ENCODE measurements at places on chromosomes 5 and 9.
A peak's percentile ranks its signal among the peaks of the same experiment; 100 is the strongest.

DNA sequence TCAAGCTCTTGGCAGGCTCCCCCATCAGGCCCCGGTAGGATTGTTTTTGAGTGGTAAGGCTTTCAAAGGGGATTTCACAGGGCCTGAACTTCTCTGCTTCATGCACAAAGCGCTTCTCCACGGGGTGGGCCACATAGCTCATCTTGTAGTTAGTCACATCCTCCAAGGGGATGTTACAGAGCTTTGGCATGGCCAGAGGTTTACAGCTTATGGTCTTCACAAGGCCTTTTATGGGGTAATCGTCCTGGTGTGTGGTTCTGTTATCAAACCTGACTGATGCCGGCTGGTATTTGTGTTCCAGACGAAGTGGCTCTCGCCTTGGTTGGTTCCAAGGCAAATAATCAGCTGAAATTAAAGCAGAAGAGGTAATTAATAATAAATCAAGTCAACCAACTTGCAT, 104.3 kb downstream of the SAXO1 start:
- DNase-seq, result no peak

DNA sequence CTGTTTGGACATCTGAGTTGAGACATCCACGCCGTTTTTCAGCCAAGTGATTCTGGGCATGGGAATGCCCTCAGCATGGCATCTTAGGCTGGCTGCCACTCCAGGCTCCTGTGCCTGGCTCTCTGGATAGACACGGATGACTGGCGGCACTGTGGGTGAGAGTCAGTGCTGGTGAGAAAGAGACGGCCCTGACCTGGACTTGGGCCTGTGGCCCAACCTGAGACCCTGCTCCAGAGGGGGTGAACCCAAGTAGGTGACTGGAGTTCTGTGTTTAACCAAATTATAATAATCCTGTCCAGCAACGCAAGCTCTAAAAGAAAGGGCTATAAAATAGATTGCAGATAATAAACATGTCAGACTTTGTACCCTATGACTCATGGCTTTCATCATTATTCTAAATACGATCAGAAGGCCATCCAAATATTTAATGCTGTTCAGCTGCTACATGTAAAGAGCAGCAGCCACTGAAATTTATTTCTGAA, 173.9 kb downstream of the HSPA4 start:
- peak; percentile 65 for DNase-seq

GRCh38 chr5:138662599-138662998, 87.4 kb upstream of the HSPA9 start:
- no peak for DNase-seq

DNA sequence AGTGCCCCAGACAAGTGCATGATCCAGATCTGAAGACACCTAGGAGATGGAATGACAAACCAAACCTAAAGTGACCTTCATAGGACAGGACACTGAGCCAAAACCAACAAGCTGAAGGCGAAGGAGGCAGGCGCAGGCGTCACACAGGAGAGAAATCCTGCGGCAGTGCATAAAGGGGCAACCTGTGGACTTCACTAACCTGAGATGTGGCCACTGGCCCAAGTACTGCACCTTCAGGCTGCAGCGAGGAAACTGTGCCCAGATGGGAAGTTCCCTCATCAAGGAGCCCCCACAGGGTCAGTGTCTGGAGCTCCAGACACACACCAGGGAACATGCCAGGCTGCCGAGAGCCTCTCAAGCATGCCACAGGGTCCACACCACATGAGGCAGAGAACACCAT, 3.7 kb downstream of the IPPK start:
- no peak for DNase-seq

GRCh38 chr5:76414788-76415187, 11.7 kb downstream of the IQGAP2 start:
- no peak for DNase-seq

GRCh38 chr9:92610470-92611420, 59.2 kb downstream of the IPPK start:
- no peak for DNase-seq

GRCh38 chr5:149675610-149676201, 54.4 kb upstream of the PPARGC1B start:
- no peak for DNase-seq

GRCh38 chr5:146179696-146180095, 2.8 kb downstream of the LARS1 start:
- DNase-seq, result no peak

GRCh38 chr9:105694848-105695581, 674 bp downstream of the TMEM38B start:
- peak; percentile 69 for DNase-seq

- peak; percentile 29 for DNase-seq
Measured at GRCh38 chr9:112921549-112921948, 30.9 kb upstream of the SLC46A2 start.

DNA sequence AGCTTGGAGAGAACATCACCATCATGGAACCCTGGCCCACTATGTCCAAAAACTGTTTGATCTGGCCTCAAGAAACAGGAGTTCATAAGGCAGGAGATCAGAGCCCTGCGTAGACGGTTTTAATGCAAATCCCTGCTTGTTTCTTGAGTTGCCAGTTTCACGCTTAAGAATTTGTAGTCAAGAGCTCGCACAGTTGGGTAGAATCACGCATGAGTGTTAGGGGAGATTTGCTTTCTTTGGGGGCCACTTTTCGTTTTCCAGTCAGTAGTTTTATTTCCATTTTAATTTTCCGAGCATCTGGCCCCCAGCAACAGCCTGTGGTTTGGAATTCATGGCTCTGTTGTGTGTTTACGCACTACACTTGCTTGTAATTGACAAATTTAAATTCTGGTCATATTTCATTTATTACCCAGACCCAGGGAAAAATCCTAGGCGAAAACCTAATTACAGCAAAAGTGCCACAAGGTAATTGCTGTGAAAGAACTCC, 6.6 kb upstream of the C5orf58 start:
- DNase-seq, result no peak

GRCh38 chr5:72817076-72817481, 618 bp downstream of the TNPO1 start:
- DNase-seq, result peak; percentile 34

- DNase-seq, result no peak
Measured at GRCh38 chr5:39755986-39756385, 331.2 kb upstream of the DAB2 start.

GRCh38 chr5:147643142-147643541, 133.3 kb upstream of the DPYSL3 start:
- DNase-seq, result no peak

DNA sequence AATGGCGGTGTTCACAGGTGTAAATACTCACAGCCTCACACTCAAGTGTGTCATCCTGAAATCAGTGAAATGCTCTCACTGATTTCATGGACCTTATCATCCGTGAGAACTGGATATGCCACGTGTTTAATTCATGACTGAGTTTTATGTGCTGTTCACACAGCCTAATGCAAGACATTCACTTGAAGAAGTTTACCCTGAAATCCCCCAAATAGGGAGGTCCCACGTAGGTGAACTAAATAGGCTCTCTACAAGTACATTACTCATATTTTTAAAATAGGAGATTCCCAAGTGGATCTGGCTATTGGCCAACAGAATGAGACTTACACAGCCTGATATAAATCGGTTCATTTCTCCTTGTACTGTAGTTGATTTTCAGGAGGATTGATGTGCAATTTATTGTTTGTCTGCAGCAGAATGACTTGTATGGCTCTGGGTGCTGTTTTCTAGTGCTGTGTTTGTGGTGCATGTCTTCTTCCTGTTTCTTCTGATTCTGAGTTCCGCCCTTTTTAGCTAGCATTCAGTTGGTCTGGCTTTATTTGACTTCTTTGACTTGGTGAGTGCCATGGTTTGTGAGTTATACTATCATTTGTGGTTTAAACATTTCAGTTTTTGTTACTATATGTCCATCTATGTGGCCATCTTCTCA, 25.1 kb downstream of the TRIO start:
- no peak for DNase-seq

DNA sequence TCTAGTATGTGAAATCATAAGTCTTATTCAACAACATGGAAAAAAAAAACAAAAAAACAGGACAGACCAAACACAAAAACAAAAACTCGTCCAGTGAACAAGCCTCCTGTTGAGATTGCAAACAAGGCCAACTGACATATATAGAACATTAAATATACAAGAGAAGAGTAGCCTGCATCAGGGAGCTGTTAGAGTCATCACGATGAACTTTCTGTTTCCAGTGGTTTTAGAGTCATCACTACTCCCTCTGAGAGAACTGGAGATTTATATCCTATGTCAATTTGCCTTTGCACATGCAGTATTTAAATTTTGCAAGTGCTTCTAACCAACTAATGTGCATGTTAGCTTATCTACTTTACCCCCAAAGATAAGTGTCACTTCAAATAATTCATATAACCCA, 9.9 kb downstream of the SNCAIP start:
- no peak for DNase-seq

DNA sequence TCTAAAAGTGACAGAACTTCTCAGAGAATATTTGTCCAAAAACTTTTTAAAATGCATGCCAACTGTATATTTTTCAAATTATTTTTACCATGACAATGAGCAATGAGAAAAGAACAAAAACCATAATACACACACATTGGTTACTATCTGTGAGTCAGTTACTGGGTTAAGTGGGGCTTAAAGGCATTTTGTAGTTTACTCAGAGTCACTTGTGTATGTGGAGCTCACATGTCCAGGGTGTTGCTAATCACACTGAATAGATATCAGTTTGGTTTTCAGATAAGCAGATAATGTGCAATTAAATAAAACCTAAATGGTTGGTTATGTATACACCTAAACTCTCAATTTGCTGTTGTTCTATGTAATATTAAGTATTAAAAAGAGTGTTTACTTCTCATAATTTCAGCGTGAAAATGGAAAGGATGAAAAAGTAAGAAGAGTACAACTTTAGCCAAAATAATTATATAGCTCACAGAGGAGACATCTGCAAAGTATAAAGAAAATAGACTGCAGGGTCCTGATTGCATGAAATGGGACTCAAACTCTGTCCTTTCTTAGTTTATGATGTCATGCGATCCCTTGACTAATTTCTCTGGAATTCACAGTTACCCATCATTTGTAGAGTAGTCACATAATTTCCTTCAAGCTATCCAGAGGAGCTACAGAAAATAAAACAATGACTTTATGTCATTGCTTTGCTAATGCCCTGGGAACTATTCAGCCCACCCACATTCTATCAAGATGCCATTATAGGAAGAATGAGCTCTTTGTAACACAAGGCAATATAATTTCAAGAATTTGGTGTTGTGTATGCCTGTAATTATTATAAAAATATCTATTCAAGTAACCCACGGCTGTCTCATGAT, 388.0 kb upstream of the ZNF608 start:
- no peak for DNase-seq

- no peak for DNase-seq
Measured at GRCh38 chr9:119333507-119334229, 35.6 kb downstream of the BRINP1 start.

DNA sequence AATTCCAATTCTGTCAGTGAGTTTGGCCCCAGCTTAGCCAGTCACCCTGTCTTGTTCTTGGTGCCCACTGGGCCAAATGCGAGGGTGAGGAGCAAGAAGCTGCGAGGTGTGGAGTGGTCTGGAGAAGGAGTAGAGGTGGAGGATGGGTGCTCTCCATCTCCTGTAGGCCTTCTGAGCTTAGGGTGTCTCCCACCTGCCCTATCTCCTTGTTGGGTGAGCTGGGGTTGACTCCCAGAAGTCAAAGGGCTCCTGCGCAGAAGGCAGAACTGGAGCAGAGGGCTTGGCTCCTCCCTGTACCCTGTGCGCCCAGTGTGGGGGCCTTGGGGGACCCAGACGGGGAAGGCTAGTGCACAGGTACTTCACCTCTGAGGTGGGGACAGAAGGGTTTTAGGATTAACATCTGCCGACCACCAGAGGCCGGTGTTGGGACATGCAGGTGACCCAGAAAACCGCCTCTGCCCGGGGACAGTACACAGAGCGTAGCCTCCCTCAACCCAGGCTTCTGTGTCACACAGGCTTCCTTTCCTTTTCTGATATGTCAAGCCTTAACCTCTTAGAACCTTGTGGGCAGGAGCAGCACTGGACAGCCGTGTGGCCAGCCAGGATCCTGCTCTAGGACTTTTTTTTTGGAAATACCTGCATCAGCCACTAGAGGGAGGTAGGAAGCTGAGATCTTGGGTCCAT, 16.9 kb downstream of the IL5 start:
- peak; percentile 48 for DNase-seq

GRCh38 chr5:125148706-125149105, 402.3 kb upstream of the ZNF608 start:
- no peak for DNase-seq

DNA sequence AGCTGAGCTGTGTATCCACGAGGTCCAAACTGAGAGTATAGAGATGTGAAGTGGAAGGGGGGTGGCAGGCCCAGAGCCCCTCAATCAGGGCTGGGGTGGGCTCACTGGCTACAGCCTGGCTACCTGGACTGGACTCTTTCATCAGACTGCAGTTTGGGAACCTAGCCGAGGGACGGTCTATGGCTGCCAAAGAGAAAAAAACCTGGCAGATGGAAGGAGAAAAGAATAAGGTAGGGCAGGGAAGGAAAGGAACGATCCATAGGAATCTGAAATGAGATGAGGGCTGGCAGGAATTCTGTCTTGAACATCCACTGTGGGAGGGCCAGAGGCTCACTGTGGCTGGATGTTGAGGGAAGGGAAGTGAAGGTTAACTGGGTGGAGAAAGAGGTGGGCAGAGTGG, 224.4 kb upstream of the PANK3 start:
- DNase-seq, result no peak

DNA sequence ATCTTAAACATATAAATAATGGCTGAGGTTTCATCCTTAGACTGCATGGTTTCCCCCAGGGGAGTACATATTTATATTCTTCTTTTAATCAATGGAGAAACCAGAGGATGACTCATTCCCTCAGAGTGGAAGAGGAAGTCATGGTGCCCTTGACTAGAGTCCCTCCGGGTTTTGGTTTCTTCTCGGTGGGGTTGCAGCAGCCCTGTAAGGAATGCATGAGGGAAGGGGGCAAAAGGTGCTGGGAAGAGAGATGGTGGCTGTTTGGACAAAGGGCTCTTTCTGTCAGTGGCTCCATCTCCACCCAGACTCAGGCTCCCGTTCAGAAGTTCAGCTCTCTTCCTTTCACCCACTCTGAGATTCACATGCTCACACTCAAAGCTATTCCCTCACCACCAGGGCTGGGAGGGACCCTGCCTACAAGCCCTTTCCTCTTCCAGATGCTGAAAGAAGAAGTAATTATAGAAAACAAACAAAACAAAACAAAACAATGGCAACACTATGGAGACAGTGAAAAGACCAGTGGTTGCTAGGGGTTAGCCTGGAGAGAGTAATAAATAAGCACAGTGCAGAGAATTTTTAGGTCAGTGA, 129.8 kb upstream of the IL12B start:
- no peak for DNase-seq

DNA sequence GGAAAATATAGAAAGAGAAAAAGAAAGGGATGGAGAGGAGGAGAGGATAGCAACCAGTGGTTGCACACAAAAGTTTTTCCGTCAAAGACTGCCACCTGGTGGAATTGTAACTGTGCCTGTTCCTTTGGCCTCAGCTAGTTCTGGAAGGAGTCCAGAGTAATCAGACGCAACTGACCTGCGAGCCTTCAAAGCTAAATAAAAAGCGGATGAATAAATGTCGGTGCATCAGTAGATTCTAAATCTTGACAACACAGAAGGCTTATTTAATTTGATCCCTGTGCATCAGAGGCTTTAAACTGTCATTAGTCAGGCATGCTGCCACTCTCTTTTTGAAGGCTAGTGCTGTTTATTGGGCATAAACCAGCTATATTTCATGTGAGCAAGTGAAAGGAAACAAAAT, 132.9 kb upstream of the ACO1 start:
- peak; percentile 23 for DNase-seq

- no peak for DNase-seq
Measured at GRCh38 chr9:27377811-27378456, 81.0 kb upstream of the EQTN start.
